WTC11 (cell line): ENCODE measurements at places on chromosomes 5 and 9.

DNA sequence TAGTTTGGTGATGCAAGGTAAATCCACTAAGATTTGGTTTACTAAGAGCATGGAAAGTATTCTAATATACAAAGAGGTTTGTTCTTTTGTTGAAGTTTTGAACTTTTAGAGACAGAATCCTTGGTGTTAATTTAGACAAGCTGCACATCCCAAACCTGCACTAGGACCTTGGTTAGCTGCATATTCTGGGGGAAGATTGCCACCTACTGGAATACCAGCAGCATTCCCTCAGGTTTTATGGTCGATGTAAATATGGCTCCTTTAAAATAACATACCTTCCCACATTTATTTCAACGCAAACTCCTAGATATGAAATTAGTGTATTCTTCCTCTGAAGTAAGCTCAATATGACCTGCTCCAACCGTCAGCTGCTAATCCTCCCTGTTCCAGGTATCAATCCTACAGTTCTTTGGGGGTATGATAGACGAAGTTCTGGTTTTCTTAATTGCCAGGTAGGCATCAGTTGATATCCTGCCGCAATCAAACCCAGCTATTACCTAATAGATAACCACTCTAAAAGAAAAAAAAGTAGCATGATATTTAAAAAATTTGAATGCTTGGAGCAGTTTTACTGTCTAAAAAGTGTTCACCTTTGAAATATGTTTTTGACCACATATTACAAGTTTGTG is 624.1 kb downstream of the ISL1 start:
- DNase-seq, result no peak

DNA sequence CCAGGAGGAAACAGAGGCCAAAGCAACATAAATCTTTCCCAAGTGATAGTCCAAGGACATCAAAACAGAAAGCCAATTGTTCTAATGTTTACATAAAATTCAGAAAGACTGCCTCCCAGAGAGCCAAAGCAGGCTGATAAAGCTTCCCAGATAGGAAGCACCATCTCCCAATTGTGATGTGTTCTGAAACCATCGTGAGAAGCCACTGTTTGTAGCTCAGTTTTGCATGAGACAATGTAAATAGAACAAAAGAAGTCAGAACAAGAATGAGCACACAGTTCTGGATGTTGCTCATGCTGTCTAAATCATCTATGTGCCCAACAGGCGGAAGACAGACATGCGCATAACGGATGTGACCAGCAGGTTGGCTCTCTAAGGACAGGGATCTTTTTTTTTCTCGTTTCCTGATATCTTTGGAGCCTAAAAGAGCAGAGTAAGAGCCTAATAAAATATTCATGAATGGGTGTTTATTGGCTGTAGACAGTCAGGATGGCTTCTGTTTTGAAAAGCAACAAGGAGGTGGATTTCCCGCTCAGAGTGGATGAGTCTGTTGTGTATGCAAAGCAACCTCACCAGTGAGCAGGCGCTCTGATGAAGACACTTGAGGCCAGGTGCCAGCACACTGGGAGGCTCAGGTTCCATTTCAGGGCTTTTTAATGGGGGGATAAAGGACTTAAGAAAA is 113.6 kb downstream of the GNA14 start:
- DNase-seq, result peak; percentile 45

DNA sequence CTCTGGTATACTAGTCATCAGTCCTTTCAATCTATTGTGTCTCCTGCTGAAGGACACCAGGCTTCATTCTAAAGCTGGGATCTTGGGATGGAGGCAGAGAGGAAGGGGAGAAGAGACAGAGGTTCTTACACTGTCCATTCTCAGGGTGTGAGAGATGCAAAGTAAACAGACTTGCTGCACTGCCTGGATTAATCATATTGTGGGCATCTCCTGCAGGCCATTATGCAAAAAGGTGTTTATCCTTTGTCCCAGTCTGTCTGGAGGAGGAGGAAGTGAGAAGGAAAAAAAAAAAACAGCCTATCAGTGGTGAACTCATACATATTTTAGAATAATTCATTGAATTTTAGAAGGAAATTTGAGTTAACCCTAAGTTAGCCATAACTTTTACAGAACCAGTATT is 92.9 kb upstream of the TNPO1 start:
- no peak for DNase-seq

- no peak for DNase-seq
These were observed 51.1 kb downstream of the MAMDC2 start for GRCh38 chr9:70094747-70095146.

- no peak for DNase-seq
These were observed 270.4 kb upstream of the TARS1 start for GRCh38 chr5:33170411-33170810.

- peak; percentile 76 for DNase-seq
These were observed 4.6 kb upstream of the PRDM12 start for GRCh38 chr9:130659699-130660248.

DNA sequence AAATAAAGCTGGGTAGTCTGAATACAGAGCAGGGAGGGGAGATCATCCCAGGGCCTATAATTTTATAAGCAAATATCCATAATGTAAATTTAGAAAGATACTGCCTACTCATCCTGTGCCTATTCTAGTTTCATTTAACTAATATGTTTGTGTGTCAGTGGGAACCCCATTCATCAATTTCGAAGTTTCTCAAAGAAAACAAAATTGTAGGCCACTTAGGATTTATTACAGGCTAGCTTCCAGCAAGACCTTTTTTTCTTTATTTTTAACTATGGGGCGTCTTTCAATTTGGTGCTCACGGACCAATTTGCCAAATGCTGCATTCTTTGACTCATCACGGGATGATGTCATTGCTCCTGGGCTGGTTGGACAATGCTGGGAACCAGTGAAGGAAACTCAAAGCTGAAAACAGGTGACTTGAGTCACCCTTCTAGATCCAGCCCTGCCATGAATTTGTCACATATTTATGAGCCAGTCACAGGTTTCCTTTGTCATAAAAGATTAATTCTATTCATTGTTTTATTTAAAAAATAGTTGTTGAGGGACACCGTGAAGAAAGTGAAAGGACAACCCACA is 13.4 kb downstream of the PCSK5 start:
- no peak for DNase-seq

- no peak for DNase-seq
These were observed 10.9 kb upstream of the LRRC14B start for GRCh38 chr5:180286-180918.

GRCh38 chr9:135087899-135088347 is 455 bp downstream of the OLFM1 start:
- DNase-seq, result no peak

DNA sequence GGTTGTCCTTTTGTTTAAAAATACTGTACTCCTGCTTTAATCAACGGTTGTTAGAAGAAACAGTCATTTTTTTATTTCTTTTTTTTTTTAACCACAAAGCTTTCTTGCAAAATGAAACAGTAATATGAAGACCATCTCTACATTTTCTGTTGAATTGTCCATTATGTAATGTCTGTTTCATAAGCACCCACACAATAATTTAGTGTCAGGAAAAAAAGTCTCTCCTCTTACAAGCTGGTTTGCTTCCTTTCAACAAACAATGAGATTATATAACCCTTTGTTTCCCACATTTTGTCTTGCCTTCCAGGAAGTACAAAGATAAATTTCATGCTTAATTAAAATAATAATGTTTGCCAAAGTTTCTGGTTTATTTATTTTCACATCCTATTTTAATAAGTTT is 16.7 kb downstream of the CTNNAL1 start:
- no peak for DNase-seq

GRCh38 chr9:134061688-134062371 is 6.0 kb downstream of the BRD3 start:
- no peak for DNase-seq

DNA sequence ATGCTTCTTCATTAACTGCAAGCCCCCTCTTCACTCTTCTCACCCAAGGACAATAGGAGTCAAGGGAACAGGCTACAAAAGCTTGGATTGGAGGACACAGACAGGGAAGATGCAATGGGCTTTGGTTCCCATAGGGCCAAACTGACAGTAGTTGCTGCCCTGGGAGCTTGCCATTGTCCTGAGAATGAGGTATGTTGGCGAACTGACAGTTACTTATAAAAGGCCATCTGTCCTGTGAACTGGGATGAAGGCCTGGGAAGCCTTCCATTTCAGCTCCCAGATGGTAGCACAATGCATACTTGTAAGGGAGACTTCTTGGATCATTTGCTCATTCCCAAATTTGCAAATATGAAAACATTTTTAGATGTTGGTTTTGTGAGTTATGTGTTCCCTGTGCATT is 88.9 kb downstream of the SNCAIP start:
- no peak for DNase-seq

GRCh38 chr5:179766021-179766725 is 27.6 kb upstream of the LTC4S start:
- DNase-seq, result no peak

DNA sequence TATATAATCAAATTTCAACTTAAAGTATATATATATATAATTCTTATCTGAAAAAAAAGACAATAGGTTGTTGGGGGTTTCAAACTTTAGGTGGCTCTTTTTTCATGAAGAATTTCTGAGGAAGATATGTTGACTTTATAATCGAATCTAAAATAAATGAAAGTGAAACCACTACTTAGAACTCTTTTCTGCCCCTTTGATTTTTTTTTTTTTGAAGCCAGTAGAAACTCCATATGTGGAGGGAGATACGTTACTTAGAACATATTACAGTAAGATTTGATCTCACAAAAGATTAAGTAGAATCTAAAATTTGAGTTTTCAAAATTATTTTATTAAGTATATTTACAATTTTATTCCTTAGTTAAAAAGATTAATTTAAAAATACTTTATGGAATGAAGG is 96.9 kb downstream of the ATG10 start:
- DNase-seq, result no peak

- no peak for DNase-seq
These were observed 203.5 kb upstream of the DAPK1 start for GRCh38 chr9:87294126-87294525.

DNA sequence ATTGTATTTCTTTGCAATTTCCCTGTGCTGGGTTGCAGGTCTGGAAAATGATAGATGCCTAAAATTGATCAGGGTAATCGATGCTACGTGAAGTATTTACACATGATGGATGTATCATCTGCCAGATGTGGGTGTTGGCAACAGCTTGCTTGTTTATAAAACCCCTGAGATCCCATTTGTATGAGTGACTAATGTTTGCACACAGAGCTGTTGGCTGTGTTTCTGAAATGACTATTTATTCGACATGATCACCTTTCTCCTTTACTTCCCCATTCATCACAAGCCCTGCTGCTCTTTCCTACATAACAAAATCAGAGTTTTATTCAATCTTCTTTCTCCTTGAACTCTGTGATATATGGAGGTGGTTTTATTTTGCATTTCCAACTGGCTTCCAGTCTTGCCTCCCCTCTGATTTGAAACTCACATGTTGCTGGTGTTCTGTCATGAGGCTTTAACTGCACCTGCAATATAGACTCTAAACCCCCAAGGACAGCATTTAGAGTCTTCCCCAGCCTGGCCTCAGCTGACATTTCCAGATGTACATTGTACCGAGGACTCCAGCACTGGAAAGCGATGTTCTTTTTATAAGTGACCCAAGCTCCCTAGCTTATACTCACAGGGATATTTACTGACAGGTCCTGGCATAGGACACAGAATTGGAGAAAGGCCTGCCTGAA is 50.7 kb upstream of the SHB start:
- DNase-seq, result no peak

DNA sequence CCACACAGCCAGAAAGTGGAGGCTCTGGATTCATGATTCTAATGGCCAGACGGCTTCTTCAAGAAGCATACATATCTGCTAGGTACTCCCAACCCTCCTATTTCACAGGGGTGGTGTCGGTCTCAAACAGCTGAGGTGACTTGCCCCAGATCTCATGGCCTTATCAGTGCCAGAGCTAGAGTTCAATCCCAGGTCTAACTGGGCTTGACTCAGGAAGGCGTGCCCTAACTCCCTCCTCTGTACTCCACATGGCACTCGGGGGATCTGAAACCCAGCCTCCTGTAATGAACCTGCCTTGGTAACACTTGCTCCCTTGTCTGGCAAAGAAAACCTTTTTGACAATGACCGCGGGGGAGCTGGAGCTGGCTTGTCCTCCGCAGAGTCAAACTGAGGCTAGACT is 2.1 kb downstream of the QRFP start:
- no peak for DNase-seq

- no peak for DNase-seq
These were observed 216.3 kb downstream of the ESM1 start for GRCh38 chr5:54769072-54769471.

DNA sequence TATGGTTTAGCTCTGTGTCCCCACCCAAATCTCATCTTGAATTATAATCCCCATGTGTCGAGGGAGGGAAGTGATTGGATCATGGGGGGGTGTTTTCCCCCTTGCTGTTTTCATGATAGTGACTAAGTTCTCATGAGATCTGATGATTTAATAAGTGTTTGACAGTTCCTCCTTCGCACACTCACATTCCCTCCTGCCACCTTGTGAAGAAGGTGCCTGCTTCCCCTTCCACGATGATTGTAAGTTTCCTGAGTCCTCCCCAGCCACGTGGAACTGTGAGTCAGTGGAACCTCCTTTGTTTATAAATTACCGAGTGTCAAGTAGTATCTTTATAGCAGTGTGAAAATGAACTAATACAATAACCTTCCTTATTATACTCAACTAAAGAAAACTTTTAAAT is 24.3 kb upstream of the TEX10 start:
- DNase-seq, result no peak

- DNase-seq, result no peak
These were observed 90.6 kb downstream of the NLN start for GRCh38 chr5:65812648-65813047.

- DNase-seq, result no peak
These were observed 202.8 kb downstream of the CWC27 start for GRCh38 chr5:64971513-64971912.

GRCh38 chr9:6944093-6944551 is 186.3 kb downstream of the KDM4C start:
- DNase-seq, result no peak
